ENCODE measurements at places on chromosomes 12 and 14.

GRCh38 chr12:66321435-66321834 is 19.1 kb downstream of the HELB start:
- DNase-seq, result no peak

- no peak for DNase-seq
These were observed 74.7 kb downstream of the ITPK1 start for GRCh38 chr14:93040982-93041381.

GRCh38 chr12:34398706-34399630 is 376.7 kb downstream of the ALG10 start:
- peak; percentile 2 for DNase-seq

- DNase-seq, result no peak
These were observed 199.5 kb downstream of the ANO6 start for GRCh38 chr12:45415393-45415817.

- peak; percentile 80 for DNase-seq
These were observed 21.4 kb upstream of the VSX2 start for GRCh38 chr14:74217672-74218448.

- DNase-seq, result no peak
These were observed 11.7 kb upstream of the KRT73 start for GRCh38 chr12:52630008-52630500.

- no peak for DNase-seq
These were observed 24.6 kb upstream of the SERPINA1 start for GRCh38 chr14:94412671-94413638.

DNA sequence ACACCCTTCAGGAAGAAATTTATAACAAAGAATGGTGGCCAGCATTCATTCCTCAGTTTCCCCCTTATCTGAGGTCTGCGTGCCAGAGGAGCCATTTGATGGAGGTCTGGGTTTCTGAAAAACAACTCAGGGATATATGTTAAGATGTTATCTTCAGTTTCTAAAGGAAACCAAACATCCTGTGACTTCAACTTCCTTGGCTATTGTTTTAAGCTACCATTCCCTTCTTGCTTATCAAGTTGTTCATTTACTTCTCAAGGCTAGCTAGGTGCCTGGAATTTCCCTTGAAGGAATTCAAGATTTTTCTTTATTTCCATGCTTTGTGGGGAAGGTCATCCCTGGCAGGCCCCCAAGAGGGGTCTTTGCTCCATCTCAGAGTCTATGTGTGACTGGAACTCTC is 27.1 kb upstream of the OXA1L start:
- DNase-seq, result no peak

- DNase-seq, result no peak
These were observed 3.7 kb downstream of the ANGEL1 start for GRCh38 chr14:76808990-76809389.

DNA sequence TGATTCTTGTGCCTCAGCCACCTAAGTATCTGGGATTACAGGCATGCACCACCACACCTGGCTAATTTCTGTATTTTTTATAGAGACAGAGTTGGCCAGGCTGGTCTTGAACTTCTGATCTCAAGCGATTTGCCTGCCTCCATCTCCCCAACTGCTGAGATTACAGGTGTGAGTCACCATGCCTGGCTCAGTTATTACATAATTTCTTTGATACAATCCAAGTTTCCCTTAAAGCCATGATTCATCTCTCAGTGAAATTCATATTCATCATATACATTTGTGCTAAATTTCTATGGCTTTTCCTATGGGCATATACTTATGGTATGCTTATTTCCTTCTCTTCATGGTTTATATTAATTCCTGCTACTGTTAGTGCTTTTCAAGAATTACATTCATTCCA is 29.1 kb upstream of the PZP start:
- no peak for DNase-seq

GRCh38 chr12:66596199-66596598 is 82.7 kb downstream of the GRIP1 start:
- no peak for DNase-seq

DNA sequence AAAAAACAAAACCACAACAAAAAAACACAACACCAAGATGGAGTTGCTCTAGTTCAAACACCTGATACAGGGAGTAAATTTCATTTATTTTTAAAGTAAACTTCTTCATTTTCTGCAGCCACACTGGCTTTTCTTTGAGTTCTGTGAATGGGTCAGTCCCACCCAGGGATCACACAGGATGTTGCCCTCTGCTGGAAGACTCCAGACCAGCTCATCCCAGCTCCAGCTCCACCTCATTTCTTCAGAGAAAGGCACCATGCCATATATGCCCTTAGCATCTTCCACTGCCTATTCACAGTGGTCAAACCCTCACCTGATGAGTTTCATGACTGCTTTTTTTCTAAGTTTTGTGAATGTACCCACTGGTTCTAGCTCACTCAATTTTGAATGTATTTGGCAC is 8.0 kb downstream of the GLIPR1 start:
- DNase-seq, result no peak

- DNase-seq, result no peak
These were observed 83.4 kb downstream of the HECTD1 start for GRCh38 chr14:31124197-31124596.

GRCh38 chr14:32738206-32738871 is 200.3 kb upstream of the NPAS3 start:
- no peak for DNase-seq

DNA sequence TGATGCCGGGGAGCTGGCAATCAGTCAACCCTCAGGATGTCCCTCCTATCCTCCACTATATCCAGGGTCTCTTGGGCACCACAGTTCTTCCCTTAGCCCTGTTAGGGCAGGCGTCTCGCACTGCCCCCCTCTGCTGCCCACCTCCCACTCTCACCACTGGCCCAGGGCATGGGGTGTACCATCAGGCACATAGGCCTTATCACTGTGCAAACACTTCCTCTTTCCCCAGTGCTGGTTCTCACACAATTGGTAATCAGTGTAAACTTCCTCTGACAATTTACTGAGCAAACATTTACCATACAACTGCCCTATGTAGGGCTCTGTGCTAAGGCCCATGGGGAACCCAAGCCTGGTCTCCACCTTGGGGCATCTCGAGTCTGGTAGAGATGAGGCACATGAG is 20.1 kb upstream of the TMED10 start:
- peak; percentile 8 for DNase-seq

GRCh38 chr12:70754330-70754741 is 117.1 kb upstream of the PTPRB start:
- no peak for DNase-seq

DNA sequence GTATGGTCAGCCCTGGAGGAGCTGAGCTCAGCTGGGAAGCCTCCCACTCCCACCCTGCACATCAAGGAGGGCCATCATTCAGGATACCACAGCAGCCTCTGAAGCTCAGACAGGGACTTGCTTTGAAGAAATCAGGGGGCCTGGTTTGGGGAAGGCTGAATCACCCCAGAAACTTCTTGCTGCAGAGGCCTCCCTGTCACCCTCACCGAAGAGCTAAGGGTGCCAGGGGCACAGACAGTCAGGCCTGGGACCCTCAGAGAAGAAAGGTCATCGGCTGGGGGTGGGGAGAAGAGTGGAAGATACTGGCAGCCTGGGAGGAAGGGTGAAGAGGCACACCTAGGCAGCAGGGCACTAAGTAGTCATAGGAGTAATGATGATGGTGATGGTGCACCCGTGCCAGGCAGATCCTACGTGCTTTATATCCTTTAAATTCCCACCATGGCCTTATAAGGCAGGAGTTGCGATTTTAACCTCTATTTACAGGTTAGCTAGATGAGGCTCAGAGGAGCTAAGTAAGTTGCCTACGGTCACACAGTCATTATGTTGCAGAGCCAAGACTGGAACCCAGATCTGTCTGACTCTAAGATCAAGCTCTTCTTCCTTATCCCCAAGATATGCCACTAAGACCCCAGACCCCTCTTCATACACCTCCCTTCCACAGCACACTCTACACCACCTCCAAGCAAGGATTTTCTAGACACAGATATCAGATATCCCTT is 28.5 kb upstream of the PNMA1 start:
- no peak for DNase-seq

- DNase-seq, result no peak
These were observed 303.3 kb downstream of the MED13L start for GRCh38 chr12:115973968-115974724.

DNA sequence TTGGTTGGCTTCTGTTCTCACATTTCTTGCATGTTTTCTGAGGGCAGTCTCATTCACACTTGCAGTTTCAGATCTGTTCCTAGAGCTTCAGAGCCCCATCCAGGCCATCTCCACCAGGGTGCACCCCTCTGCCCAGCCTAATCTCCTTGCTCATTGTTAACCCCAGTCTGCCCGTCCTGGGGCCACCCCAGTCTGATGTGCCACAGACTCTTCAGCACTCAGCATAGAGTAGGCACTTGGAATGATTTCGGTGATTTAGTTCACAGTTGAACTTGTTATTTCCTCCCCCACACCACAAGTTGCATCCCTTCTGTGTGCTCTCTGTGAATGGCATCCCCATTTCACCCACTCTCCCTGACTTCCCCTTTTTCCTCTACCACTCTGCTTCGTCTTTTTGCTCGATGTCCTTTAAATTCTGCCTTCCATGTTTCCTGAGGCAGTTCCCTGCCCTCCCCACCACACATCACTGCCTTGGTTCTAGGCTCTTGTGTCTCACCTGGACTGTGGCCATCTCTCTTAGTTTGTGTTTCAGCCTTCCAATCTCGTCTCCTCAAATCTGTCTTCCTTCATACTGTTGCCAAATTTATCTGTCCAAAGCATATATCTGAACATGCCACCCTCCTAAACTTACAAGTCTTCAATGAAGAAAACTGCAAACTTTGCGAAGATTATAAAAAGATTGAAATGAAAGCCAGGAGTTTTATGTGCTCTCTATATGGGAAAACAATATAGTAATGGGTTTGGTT is 41.5 kb downstream of the ANO6 start:
- no peak for DNase-seq

DNA sequence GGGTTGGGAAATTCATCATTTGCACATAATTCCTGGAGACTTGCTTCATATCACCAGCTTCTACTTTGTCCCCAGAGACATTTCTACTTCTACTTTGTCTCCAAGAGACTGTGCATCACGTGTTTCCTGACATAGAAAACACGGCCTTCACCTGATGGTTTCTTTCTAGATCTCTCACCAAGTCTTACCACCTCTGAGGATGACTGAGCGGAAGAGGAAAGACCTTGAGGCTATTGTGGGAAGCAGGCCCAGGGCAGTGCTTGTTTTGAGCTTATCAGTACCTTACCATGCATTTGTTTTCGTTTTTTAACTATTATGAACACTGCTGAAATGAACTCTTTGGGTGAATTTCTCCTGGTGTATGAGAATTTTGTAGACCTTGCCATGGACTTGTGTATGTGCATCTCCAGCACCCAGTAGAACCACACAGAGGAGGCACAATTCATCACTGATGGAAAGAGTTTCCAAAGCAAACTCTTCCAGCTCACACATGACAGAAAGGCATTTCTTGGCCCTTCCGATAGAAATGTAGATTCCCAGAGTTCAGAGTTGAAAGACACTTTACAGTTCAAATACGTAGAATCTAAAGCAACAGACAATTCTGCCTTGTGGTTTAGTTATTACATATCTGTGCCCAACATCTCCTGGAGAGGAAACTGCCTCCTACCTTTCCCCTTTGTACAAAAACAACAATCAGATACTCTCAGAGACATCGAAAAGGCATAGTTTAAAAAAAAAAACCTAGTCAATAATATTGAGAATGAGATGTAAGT is 434.7 kb downstream of the FUT8 start:
- DNase-seq, result no peak
